ENCODE measurements at places on chromosomes 1 and 21.

- DNase-seq = peak; percentile 87
Measured at GRCh38 chr1:211579440-211580302, 710 bp upstream of the SLC30A1 start.

- DNase-seq = no peak
Measured at GRCh38 chr1:240739139-240739538, 127.2 kb upstream of the GREM2 start.

DNA sequence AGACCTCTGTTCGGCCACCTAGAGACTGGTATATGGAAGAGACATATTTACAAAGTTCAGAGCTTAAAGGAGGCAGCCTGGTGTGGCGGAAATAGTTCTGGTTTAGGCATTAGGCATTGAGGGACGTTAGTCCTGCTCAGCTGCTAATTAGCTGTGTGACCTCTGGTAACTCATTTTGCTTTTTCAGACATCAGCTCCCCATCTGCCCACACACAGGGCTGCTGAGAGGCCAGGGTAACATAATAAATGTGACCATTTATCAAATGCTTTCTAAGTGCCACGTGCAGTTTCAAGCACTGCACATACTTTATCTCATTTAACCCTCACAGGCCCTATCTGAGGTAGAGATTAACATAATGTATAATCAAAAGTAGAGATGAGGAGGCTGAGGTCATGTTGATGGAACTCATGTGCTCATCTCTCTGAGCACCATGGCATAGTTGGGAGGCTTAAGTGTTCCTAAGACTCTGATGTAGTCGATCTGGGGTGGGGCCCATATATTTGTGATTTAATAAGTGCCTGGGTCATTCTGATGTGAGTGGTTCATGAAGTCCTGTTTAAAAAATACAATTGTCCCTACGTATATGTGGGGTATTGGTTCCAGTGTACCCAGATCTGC, 267.2 kb upstream of the PLXNA2 start:
- DNase-seq = no peak

GRCh38 chr1:25501235-25502058, 42.0 kb upstream of the LDLRAP1 start:
- no peak for DNase-seq

- DNase-seq = no peak
Measured at GRCh38 chr1:173411835-173412742, 65.0 kb upstream of the PRDX6 start.

GRCh38 chr1:205774198-205775014, 876 bp downstream of the RAB29 start:
- DNase-seq = peak; percentile 66

DNA sequence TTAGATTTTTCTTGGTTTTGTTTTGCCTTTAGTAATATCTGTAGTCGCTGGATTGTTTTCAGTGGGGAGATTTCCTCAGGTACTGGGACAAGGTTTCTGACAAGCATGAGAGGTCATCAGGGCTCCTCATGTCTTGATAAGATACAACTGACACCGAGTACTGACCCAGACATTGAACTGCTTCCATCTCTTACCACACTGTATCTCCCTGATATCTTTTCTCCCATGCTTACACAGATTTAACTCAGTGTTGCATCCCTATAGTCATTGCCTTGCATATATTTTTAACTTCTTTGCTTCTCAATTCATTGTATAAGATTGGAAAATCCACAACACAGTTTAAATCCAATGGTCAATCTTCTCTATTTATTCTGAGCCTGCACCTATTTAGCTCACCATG, 12.4 kb upstream of the CYB5R1 start:
- no peak for DNase-seq

GRCh38 chr1:27564710-27565649, 39.0 kb downstream of the AHDC1 start:
- DNase-seq = no peak

- DNase-seq = no peak
Measured at GRCh38 chr1:246306415-246307037, 200.6 kb downstream of the SMYD3 start.

DNA sequence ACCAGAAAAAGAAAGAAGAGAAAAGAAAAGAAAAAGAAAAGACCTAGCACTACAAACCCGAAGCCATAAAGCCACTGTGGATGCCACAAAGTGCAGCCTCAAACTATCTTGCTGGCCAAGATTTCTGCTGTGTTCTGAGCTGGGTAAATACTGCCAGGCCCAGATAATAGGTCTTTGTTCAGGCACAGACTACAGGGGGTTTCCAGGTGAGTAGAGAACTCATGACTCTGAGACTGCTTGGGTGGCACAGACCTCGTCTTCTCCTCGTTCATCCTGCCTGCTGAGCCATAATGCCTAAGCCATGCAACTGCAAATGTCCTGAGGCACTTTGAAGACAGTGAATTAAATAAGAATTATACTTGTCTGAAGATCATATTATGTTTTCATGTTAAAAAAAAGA, 651.8 kb downstream of the LMO4 start:
- no peak for DNase-seq

Data from CD4-positive, alpha-beta T cell (primary cell).